Liver (tissue), 10 donors: ENCODE measurements at places on chromosomes 6 and 20. TPM values are rescaled to one million over a fixed set of nuclear protein-coding genes. Genes with fewer than 3 reads are reported as not detected.

DNA sequence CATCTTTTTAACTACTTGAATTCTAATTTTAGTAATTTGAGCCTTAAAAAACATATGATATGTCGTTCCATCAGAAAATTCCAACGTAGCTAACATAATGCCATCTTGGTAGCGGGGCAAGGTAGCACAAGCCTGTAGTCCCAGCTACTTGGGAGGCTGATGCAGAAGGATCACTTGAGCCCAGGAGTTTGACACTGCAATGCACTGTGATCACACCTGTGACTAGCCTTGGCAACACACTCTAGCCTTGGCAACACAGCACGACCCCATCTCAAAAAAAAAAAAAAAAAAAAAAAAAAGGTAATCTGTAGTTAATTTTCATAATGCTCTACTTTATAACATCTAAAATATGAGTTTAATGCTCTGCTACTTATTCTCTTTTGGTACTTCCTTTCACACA, 6.7 kb downstream of the BCLAF1 start:
- no peak for DNase-seq

DNA sequence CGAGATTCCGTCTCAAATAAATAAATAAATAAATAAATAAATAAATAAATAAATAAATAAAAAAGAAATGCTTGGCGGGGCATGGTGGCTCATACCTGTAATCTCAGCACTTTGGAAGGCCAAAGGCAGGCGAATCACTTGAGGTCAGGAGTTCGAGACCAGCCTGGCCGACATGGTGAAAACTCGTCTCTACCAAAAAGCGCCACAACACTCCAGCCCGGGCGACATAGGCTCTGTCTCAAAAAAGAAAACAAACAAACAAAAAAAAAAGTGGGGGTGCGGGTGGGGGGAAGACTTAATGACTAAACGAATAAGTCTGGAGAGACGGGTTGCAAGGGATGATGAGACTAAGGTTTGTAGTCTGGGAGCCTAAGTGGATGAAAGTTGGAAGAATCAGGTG, 170.7 kb downstream of the SLC16A10 start:
- no peak for DNase-seq

- DNase-seq = no peak
Observed at GRCh38 chr6:105112577-105112976, 67.2 kb downstream of the POPDC3 start.

- no peak for DNase-seq
Observed at GRCh38 chr6:37865504-37865903, 46.0 kb downstream of the ZFAND3 start.

GRCh38 chr20:40782043-40782368, 93.0 kb upstream of the MAFB start:
- DNase-seq = no peak

DNA sequence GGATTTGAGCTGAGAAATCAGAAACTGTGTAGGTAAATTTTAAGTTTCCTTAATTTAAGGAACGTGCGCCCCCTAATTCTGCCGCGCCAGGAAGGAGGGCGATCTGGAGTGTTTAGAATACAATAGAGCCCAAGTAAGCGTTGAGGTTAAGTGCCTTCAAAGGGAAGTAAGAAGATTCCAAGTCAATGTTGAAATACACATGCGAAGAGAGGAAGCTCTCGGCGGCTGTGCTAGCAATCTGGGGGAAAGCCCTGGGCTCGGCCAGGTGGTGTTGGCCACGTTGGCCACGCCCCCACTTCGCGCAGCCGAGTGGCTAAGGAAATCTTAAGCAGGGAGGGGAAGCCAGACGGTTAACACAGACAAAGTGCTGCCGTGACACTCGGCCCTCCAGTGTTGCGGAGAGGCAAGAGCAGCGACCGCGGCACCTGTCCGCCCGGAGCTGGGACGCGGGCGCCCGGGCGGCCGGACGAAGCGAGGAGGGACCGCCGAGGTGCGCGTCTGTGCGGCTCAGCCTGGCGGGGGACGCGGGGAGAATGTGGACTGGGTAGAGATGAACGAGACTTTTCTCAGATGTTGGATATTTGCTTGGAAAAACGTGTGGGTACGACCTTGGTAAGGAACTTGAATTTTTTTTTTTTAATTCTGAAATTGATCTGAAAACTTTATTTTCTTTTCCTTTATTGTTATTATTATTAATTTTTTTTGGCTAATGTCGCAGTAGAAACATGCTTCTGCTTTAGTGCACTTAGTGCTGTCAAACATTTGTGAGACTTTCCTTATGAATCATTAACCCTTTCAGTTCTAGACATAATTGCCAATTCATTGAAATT, at the start of gene PRDM1:
Gene PRDM1, plus strand, starts transcription at position 353 of the 830 bp plus-strand sequence. Its CDS starts 218 bp downstream, at position 571.
- DNase-seq = peak; percentile 49

DNA sequence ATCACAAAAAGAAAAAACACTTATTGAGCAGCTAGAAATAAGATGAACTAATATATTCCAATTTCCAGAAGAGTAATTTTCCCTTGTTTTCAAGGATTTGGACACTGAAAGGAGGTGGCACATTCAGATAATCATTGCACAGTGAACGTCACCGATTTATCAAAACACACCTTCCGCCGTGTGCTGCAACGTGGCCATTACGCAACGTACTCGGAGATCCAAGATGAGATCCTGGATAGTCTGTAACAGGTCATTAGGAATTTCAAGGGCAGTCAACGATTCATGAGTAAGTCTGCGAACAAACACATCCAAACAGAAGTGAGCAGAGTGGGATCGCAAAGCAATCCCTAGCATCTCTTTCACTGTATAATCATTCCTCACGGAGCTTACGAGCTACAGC, 93.0 kb downstream of the HUS1B start:
- DNase-seq = no peak

DNA sequence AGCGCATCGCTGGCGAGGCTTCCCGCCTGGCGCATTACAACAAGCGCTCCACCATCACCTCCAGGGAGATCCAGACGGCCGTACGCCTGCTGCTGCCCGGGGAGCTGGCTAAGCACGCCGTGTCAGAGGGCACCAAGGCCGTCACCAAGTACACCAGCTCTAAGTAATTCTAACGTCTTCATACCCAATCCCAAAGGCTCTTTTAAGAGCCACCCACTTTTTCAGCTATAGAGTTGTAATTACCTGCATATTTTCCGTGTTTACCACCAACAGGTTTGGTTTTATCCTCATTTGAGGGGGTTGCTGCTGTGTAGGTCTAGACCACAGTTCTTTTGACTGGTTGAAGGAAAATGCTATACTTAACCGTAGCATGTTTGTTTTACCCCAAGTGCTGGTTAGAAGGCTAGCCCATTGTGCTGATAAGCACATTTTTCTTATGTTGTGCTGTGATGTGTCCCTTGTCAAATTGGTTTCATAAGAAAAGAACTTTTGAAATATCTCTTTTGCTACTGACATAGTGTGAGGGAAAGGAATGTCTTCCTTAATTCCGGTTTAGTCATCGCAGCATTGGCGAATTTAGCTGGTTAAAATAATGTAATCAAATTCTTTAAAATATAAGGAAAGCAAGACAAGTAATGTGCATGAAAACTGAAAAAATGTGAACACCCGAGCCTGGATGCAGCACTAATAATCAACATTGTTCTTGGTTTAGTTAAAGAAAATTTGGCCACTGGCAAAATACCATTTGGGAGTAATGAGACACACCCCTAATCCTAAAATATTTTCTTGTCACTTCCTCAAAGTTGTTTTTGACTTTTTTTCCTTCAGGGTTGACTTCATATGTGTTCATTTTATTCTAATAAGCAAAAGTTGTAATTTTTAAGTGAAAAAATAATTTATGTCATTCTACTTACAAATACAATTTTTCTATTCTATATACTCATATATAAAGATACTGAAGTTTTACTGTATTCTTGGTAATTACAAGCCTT, 112.8 kb downstream of the HFE start:
- no peak for DNase-seq

GRCh38 chr6:31143148-31143547, 4.3 kb upstream of the PSORS1C2 start:
- no peak for DNase-seq

DNA sequence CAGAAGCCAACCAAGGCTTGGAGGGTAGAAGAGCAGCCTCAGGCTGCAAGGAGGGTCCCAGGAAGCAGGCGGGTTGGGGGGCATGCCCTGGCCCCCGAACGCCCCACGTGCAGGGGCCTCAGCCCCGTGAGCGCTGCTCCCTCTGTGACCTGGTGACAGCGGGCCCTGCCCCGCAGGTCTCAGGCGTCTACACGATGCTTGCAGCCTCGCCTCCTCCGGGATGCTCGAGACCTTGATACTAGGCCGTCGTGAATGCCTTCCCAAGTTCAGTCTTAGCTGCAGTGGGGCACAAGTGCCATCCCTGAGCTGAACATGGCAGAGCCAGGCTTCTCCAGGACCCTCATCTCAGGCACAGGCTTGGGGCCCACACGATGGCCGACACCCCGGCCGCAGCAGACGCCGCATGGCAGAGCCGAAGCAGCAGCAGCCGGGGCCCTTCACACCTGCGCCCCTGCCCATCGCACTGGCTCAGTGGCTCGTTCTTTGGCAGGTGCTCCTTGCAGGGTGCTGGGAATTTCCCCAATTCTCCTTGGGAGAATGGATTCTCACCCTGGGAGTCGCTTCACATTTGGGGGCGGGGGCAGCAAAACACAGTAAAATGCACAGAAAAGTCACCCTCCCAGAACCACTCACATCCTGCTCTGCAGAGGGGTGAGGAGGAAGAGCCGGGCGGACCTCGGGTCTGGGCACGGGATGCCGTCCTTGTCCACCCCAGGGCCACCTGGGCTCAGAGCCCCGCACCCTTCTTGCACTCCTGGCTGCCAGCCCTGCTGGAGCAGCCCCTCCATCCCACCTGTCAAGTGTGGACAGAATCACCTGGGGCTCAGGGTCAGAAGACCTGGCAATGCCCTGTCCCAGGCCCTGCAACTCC, 161.8 kb downstream of the DLL1 start:
- peak; percentile 29 for DNase-seq

GRCh38 chr20:57432862-57433491, 41.8 kb downstream of the RBM38 start:
- DNase-seq = peak; percentile 58

GRCh38 chr20:36684747-36685146, 38.8 kb upstream of the SLA2 start:
- no peak for DNase-seq

- no peak for DNase-seq
Observed at GRCh38 chr6:4113649-4114048, 21.7 kb downstream of the ECI2 start.

- no peak for DNase-seq
Observed at GRCh38 chr6:78538002-78538401, 329.3 kb upstream of the IRAK1BP1 start.

DNA sequence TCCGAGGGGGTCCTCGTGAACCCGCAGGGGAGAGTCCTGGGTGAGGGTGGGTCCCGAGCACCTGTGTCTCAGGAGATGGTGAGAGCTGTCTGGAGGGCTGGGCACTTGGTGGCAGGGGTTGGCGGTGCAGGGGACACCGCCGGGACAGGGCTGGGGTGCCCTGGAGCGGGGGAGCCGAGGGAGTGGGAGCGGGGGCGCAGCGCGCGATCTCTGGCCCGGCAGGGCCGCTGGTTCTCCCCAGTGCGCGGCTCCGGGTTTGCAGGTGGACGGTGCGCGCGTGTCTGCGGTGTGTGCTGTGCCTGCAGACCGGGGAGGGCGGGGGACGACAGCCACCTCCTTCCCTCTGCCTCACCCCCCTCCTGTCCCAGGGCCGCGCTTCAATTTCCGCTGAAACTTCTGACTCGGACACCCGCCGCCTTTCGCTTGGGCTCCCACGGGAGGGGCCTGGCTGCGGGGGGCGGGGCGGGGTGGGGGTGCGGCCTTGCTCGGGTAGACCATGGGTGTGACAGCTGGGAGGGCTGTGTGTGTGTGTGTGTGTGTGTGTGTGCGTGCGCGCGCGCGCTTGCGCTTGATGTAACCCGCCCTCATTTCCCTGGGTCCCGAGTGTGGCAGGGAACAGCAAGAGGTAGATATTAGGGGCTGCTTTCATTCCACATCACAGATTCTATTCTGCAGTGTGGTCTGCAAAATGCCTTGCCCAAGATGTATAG, 1.2 kb downstream of the TRIB3 start:
- peak; percentile 79 for DNase-seq

DNA sequence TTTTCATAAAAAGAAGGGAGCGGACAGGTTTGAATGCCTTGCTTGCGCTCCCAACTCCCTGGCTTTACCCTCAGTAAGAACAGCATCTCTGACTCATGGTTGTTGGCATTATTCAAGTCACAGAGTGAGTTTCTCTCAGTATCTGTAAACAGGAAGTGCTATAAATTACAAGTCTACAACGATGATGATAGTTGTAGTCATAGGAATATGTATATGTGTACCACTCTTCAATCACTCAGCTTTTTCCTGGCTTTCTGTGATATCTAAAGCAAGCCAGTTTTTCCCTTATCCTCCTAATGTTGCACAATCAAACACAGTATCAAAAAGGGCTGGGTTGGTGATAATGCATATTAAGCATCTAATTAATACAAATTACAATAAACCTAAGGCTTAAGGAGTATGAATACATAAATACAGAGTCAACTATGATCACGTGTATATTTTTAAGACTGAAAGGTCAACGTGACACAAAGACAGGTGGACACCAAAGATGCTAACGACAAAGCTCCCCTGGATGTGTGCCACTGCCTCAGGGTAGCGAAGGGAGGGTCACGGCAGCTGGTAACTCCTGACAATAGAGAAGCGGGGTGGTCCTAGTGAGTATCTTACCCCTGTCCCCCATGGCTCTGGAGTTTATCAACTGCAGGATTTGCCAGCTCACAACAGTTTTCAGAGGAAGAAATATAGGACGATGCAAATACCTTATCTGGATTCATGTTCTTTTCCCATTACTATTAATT, 202.8 kb downstream of the BTBD9 start:
- no peak for DNase-seq

- DNase-seq = peak; percentile 67
Observed at GRCh38 chr6:33812669-33813068, 8.9 kb upstream of the MLN start.

DNA sequence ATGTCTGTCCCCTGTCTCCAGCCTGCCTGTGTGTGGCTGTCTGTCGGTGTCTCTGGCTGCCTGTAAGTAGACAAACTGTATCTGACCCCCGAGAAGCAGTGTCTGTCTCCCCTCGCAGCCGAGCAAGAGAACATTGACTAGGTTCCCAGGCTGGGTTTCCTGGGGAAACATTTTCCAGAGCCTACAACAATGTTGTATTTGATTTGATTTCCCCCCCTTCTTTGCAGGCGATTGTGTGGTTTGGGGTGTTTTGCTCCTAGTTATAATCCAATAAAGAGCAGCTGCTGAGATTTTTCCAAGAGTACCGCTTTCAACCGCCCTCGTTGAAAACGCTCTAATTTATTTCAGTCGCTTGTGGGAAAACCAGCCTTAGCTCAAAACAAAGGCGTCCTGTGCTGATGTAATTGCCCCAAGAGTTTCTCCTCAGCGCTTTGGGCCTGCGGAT, 92.6 kb downstream of the CDC5L start:
- DNase-seq = no peak

LTB gene
- polyA plus RNA-seq = 1.4 TPM

LCA5 gene
- polyA plus RNA-seq = 0.46 TPM

GPR6 gene
- not detected for polyA plus RNA-seq

POM121L2 gene
- polyA plus RNA-seq = not detected

CEP43 gene
- polyA plus RNA-seq = 12.0 TPM

C6orf141 gene
- polyA plus RNA-seq = 0.43 TPM

SCAND1 gene
- polyA plus RNA-seq = 80.3 TPM

SLC13A3 gene
- 8.8 TPM for polyA plus RNA-seq
